ENCODE measurements at places on chromosomes 6 and 20.

GRCh38 chr20:57849121-57849520 is 139.3 kb upstream of the PMEPA1 start:
- DNase-seq: no peak

DNA sequence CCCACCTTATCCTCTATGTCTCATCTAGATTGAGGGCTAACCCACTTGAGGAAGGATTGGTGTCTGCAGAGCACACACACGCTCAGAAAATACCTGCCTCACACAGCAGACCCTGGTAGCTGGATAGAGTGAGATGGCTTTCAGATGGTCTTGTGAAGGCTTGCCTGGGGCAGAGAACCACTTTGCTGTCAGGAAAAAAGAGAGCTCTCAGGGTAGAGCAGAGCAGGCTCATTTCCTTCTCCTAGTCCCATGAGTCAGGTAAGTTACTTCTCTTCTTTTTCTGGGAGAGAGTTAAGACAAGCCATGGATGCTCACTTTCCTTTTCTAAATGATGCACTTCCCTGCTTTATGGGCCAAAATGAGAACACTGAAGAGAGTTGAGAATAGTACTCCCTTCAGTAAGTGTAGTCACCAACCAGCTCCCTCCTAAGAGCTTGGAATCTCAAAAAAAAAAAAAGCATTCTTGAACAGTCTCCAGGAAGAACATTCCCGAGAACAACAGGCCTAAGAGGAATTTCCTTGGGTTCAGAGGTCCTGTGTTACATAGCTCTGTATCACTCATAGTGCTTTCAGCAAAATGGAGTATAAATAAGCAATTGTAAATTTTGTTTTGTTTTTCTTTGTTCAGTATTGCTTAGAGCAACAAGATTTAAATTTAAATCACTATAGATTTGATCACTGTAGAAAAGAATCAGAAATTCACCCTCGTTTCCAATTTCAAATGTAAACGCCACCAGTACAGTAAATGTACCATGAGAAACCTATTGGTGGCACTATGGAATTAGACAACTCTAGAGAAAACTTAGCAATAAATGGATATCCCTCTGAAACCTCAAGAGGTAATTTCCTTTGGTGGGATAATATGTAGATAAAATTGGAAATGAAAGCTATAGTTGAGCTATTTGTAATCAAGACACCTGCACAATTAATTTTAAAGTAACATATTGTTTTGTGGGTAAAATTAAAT is 530.3 kb downstream of the RFPL4B start:
- no peak for DNase-seq

DNA sequence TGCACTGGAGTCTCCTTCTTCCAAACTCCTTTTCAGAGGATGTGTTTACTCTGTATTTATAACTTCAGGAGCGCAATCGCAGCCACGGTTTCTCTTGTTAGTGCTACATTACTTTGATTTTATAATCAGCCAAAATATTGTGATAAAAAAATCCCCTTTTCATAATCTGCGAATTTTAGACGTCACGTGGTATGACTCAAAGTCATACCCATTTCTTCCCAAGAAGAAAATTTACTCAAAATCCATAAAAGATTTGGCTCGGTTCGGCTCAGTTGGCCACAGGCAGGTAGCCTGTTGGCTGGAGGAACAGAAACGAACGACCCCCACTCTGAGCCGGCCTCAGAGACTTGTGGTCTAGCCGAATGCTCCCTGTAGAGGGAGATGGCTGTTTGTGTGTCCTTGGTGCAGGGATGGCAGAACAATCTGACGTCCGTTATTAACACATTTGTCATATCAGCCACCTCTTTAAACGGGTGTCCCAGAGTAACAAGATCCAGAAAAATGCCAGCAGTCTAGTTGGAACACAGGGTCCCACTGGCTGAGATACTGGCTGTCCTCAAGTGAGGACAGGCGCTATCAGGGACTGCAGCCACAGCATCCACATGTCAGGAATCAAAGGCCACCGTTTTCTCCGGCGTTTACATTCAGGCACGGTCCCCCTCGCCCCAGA is 247.6 kb downstream of the DLL1 start:
- no peak for DNase-seq

DNA sequence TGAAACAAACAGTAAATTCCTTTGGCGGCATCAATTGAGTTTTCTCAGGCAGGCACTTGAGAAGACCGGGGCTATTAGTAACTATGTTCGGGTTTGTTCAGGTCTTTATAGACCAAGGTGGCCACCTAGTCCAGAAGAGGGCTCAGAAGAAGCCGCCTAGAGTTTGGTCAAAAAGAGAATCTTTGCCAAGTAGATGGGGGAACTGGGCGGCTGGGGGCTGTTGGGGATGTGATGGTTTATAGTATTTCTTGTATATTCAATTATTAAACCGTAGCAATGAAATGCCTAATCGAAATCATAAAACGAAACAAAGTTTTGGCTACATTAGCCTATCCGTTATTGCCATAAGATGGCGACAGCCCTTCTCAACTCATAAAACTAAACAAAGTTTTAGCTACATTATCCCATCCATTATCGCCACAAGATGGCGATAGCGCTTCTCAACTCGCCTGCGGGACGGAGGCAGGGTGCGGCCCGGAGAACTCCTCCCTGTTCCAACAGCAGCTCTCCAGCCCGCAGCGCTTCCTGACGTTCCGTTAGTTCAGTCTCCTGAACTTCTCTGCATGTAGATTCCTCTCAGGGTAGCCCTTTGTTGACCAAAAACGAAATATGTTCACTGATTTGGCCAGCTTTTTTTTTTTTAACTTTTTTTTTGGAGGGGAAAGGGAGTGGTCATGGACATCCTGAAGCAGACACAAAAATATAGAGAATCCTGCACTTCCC is 120.5 kb upstream of the PRSS16 start:
- peak; percentile 58 for DNase-seq

DNA sequence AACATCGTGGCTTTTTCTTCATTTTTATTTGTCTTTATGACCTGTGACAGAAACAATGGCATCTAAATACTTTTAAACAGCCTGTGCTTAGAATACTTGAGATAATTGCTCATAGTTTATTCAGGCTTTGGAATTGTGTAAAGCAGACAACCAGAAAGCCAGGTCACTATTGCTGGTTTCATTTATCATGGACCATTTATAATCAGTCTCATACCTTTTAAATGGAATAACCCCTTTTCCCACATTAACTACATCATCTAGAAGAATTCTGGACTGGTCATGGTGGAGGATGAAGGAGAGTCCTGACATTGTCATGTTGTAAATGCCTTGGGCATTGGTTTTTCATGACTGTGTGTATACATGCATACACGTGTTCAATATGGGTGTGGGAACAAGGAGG is 661.5 kb downstream of the EPM2A start:
- DNase-seq: no peak

DNA sequence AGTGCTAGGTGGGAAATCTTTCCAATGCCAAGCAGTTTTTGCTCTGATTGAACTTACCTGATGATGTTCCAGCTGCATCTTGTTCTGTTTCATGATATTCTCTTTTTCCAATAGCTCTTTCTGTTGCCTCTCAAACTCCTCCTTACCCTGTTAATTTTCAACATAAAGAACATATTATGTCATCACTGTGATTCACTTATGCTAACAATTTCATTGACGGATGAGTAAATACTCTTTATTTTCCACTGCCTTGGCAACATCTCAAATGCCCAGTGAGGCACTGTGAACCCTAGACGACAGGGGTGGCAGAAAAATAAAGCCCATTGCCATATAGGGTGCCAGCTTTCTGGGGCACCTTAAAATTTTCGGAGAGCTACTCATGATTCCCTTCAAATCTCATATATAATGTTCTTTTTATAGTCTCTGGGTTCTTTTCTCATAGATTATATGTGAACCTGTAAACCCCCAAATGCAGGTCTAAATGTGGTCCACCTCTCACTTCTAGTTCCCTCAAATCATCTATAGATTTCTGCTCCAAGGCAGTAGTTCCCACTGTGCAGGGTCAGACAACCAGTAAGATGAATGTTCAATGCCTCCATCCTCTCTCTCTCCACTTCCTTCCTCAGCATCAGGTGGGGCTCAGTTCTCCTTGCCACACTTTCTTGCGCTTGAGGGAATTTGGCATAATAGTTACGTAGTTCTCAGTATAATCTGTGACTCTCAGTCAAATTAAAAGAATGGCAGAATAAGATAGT is 44.1 kb downstream of the NEDD9 start:
- DNase-seq: no peak

GRCh38 chr6:164167873-164168405 is 753.4 kb downstream of the QKI start:
- DNase-seq: no peak

DNA sequence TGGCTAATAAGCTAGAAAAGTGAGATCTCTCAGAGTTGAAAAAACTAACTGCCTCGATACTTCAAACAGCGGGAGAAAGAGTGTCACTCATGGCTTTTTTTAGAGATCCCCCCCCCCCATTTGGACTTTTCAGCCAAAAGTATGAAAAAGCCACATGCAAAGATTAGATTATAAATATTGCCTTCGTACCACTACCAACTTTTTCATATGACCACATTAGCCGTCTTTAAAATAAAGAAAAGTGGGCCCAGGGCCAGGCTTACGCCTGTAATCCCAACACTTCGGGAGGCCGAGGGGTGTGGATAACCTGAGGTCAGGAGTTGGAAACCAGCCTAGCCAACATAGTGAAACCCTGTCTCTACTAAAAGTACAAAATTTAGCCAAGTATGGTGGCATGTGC is 4.4 kb downstream of the PGK2 start:
- DNase-seq: no peak

- DNase-seq: no peak
Observed at GRCh38 chr20:19916531-19917485, 100.4 kb upstream of the NAA20 start.

- no peak for DNase-seq
Observed at GRCh38 chr6:156131221-156131903, 645.8 kb upstream of the ARID1B start.

- DNase-seq: no peak
Observed at GRCh38 chr20:49823152-49823847, 10.7 kb downstream of the SLC9A8 start.

GRCh38 chr6:75850026-75850833 is 101.2 kb downstream of the MYO6 start:
- DNase-seq: no peak

GRCh38 chr20:62956387-62957135 is 4.1 kb downstream of the SLC17A9 start:
- DNase-seq: no peak

DNA sequence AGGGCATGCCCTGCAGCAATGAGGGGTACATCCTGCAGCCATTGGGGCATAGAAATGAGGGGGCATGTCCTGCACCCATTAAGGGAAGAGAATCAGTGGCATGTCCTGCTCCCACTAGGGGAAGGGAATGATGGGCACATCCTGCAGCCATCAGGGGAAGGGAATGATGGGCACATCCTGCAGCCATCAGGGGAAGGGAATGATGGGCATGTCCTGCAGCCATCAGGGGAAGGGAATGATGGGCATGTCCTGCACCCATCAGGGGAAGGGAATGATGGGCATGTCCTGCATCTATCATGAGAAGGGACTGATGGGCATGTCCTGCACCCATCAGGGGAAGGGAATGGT is 49.7 kb downstream of the PSMB1 start:
- DNase-seq: no peak

GRCh38 chr20:19207541-19207940 is 4.9 kb upstream of the SLC24A3 start:
- DNase-seq: no peak

DNA sequence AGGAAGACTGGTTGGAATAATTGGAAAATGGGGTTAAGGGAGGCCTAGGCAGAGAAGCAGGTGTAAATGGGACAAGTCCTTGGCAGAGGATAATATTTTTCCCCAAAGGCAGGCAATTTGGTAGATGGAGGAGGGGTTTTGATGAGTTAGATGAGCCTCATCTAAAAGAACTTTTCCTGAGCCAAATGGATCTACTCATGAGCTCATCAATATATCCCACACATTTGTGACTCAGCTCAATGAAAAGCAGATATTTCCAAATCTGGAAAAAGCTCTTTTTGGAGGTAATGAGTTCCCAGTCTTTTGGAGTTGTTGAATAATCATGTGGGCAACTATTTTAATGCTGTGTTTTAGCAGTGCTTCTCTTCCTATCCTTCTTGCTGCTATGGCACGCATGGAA is 685.5 kb upstream of the CITED2 start:
- no peak for DNase-seq

DNA sequence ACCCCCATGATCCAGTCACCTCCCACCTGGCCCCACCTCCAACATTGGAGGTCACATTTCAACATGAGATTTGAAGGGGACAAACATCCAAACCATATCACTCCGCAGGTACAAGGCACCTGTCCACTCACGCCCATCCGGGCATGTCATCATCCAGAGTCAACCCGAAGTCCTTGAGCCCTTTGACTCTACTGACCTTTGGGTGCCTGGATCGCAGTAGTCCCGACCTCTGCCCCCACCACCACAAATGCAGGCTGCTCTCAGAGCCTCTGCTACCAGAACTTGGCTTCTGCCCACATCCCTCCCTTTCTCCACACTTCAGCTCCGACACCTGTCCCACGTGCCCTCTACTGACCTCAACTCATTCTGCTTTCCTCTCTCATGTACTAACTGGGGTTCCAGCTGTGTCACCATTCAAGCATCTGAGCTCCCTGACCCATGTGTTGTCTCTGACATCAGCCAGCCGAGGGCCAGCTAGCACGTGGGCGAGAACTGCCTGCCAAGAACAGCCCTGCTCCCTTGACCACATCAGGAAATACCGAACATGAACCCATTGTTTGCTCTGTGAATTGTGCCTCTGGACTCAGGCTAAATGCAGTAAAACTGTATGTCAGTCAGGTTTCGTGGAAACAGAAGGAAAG is 498.3 kb upstream of the SULF2 start:
- DNase-seq: no peak

GRCh38 chr20:61931476-61932198 is 134.0 kb downstream of the TAF4 start:
- no peak for DNase-seq

- DNase-seq: no peak
Observed at GRCh38 chr20:41469868-41470267, 103.2 kb upstream of the EMILIN3 start.

DNA sequence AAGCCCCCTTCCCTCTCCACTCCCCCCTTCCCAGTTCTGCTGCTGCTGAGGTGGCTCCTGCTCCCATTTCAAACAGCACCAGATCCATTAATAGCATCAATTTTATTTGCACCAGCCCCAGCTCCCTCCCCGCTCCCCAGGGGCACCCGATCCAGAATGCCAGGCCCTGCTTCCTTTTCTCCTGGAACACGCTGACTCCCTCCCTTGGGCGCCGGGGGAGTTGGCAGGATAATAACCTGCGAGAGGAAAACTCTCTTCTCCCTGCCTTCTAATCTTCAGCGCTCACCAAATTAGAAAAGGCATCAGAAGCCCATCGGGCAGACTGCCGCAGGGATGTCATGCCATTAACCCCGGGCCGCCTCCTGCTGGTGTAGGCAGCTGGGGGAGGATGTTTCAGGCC is 77.8 kb downstream of the NCR2 start:
- DNase-seq: no peak

DNA sequence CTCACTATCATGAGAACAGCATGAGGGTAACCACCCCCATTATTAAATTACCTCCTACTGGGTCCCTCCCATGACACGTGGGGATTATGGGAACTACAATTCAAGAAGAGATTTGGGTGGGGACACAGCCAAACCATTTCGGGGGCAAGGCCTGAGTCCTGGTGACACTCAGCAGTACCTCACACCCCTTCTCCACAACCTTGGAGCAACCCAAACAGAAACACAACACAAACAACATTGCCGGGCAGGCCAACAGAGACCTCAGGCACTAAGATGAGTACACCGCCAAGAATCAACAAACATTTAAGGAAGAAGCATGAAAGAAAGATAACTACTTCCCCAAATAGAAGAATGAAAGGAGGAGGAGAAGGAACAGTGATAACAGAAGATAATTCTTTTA is 16.9 kb downstream of the MOCS1 start:
- no peak for DNase-seq

- peak; percentile 56 for DNase-seq
Observed at GRCh38 chr6:3281631-3282475, 23.1 kb downstream of the PSMG4 start.

GRCh38 chr6:46468403-46469010 is 22.7 kb downstream of the RCAN2 start:
- DNase-seq: no peak

Measured in spinal cord (tissue), 10 donors.